ENCODE measurements at places on chromosomes 13 and 19.

GRCh38 chr13:35894636-35895035 is 236.5 kb downstream of the DCLK1 start:
- DNase-seq, result no peak

DNA sequence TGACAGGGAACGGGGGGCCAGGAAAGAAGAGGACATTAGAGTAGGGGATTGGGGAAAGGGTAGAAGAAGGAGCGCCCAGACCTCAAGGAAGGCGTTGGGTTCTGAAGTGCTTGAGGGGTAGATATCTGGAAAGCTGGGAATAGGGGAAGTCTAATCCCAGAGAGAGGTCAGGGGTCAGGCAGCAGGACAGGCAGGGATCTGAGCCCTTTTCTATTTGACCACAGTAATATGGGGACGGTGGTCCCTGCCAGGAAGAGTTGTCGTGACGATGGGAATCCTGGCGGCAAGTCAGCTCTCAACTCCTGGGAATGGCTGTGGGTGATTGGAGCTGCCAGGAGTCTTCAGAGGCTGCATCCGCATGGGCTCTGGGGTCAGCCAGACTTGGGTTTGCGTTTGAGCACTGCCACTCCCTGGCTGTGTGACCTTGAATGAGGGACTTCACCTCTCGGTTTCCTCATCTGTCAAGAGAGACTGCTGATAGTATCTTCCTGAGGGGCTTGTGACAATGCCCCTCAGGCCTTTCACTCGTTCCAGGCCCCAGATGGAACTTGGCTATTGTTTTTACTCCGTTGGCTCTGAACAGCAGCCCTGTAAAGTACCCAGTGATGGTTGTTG is 1.3 kb downstream of the AP2A1 start:
- no peak for DNase-seq

GRCh38 chr19:35442091-35442490 is 6.0 kb upstream of the FFAR2 start:
- no peak for DNase-seq

DNA sequence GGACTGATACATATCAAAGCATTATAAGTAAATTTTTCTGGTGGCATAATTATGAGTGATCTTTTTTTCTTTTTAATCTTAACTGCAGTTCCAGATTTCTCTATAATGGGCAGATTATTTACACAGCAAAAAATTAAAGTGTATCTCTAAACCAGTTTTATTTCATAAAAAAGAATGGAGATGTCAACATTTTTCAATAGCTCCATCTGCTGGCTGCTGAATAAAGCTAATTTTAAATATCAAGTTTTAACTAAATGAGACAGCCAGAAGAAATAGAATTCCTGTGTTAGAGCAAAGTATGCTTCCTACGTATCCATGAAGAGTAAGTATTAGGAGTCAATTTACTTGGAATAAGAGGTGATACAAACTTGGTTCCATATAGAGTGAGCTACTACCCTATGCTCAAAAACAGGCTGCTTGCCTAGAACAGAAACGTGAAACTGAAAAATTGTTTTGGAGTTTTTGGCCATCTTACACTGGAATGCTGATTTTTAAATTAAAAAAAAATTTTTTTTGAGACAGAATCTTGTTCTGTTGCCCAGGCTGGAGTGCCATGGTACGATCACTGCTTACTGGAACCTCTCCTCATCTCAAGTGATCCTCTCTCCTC is 5.0 kb upstream of the PDS5B start:
- DNase-seq, result no peak

DNA sequence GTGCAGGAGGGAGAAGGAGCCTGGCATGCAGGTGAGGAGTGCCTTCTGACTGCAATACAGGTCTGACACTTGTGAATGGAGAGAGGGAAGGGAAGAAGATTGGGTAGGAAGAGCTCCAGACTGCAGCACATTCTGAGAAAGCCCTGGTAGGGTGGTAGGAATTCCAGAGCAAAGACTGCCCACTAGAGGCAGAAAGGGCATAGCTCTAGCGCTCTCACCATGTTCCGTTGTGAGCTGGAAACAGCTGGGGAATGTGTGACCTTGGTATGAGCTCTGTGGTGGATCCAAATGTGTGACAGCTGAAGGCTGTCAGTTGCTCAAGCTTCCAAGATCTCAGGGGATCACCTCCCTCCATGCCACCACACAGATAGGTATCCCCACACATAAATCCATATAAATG is 2.9 kb upstream of the MTUS2 start:
- no peak for DNase-seq

DNA sequence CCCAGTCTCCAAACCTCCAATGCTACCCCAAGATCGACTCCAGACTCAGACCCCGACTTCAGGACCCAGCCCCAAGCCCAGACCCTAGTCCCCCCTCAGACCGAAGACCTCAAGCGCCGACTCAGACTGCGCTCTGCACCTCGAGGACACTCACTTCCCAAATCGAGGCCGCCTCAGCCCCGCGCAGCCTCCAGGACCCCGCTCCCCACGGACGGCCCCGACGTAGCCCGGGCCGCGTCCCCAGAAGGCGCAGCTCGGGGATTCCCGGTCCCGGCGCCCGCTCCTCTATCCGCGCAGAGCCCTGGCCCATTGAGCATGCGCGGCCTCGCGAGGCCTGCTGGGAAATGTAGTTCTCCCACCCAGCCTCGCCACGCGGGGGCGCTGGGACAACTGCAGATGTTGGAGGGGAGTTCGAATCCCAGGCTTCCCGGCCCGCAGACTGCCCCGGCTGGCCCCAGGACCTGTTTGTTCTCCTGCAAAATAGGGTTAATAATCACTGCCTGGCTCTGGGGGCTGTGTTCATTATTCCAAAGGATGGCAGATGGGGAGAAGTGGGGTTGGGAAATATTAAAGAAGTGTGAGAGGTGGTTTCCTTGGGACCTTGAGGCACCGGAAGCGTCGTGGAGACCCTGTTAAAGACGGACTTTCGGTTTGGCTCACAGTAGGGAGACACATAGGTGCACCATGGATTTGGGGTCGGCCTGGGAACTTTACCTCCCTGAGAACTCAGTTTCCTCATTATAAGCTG is at the start of gene APBA3:
APBA3 (minus strand) TSS at position 311 of the 748 bp plus-strand sequence. CDS start 1,428 bp downstream, outside the sequence.
- DNase-seq, result peak; percentile 97
